ENCODE measurements at places on chromosomes 13 and 19. TPM values are rescaled to one million over a fixed set of nuclear protein-coding genes. Genes with fewer than 3 reads are reported as not detected.

DNA sequence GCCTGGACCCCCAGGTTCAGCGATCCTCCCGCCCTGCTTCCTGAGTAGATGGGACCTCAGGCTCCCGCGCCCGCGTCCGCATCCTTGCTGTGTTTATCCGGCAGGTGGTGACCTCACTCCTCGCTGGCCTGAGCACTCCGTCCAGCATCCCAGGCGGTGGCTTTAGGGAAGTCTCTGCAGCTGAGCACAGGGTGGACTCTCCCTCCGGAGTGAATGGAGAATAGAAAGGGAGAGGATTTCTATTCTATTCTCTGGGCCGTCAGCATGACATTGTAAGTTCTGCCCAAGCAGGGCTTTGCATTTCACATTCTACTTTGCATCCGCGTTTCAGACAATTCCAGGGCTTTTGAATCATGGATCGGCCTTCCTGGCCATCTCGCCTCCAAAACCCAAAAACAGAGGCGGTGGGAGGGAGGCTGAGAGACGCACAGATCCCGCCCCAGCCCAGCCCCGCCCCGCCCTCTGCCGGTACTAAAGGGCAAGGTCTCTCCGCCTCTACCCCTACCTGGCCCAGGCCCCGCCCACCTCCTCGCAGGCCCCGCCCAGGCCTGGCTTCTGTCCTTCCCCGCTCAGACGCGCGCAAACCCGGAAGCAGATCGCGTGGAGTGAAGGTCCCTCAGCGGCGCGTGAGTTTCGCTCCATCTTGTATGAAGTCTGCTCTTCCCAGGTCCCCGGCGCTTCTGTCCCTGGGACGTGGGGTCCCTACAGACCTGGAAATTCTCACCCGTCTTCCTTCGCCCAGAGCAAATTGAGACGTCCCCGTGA is at the start of gene ZNF525:
Gene ZNF525, plus strand, starts transcription at position 572 of the 765 bp plus-strand sequence. CDS start 6,577 bp downstream, outside the sequence.
- peak within 1 kb of the TSS; percentile 77 for H3K27ac ChIP-seq
- no peaks in the 10 kb centered on the region for H3K36me3 ChIP-seq
- H3K27me3 ChIP-seq, result no peaks in the 10 kb centered on the region
- H3K4me3 ChIP-seq, result peak within 1 kb of the TSS; percentile 74
- peaks cover 19% of the 10 kb centered on the region for H3K4me1 ChIP-seq

SLITRK1 gene
- total RNA-seq, result not detected

DNA sequence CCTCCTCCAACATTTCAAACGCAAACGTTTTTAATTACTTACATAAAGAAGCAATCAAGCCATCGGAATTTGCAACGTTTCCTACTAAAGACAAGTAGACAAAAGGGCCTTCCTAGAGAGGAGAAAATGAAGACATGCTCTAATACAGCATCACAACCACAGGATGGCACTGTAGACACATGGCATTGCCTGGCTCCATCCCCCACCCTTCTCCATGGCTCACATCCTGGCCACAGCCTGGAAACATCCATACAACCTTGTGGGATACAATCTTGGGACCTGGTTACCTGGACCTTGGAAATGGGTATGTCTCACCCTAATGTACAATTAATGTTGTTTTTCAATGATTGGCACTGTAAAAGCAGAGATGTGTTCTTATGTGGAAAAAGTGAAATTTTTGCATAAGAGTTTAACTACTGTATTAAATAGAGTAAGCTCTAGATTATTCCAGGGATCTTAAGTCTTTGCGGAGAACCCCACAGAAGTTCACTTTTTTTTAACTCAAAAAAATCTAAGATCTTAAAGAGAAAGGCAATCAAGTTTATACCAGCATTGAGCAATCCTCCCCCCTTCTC is 21.5 kb downstream of the EBPL start:
- H3K36me3 ChIP-seq, result peaks cover 12% of the 10 kb centered on the region
- no peaks in the 10 kb centered on the region for H3K27me3 ChIP-seq
- no peak overlapping the region for H3K27ac ChIP-seq
- no peak for DNase-seq

- peak within 1 kb of the TSS; percentile 56 for H3K4me3 ChIP-seq
- H3K36me3 ChIP-seq, result no peaks in the 10 kb centered on the region
- peak; percentile 52 for DNase-seq
Measured at GRCh38 chr19:4338441-4339355, at the start of gene STAP2. Gene STAP2, minus strand, starts transcription at chr19:4338827. Its CDS starts 74 bp downstream, at chr19:4338753.

GRCh38 chr19:10565028-10565566 is 713 bp downstream of the KRI1 start:
- peak overlapping the region; percentile 87 for H3K4me3 ChIP-seq
- peaks cover 56% of the 10 kb centered on the region for H3K4me1 ChIP-seq
- DNase-seq, result peak; percentile 49
- H3K27me3 ChIP-seq, result no peaks in the 10 kb centered on the region
- H3K36me3 ChIP-seq, result peaks cover 37% of the 10 kb centered on the region

GRCh38 chr13:22111961-22112360 is 441.1 kb downstream of the FGF9 start:
- no peaks in the 10 kb centered on the region for H3K27me3 ChIP-seq
- no peak overlapping the region for H3K27ac ChIP-seq
- no peak for DNase-seq
- no peaks in the 10 kb centered on the region for H3K36me3 ChIP-seq

DNA sequence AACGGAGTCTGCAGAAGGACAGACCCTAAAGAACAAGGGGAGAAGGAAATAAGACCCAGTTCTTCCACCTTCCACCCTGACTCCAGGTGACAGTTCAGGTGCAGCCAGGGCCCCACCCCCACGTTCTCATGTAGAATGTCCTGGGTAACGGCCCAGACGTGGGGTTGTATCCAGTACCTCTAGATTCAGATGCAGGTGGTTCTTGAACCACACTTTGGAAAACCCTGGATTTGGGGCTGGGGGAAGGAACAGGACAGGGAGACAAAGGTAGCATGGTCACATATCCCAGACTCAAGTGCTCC is 2.2 kb downstream of the DMPK start:
- no peak overlapping the region for H3K27ac ChIP-seq
- H3K4me1 ChIP-seq, result peaks cover 24% of the 10 kb centered on the region
- no peak overlapping the region for H3K4me3 ChIP-seq
- H3K27me3 ChIP-seq, result peaks cover 39% of the 10 kb centered on the region

GRCh38 chr13:90142251-90142650 is 1205.2 kb upstream of the MIR17HG start:
- H3K4me3 ChIP-seq, result no peak overlapping the region
- H3K4me1 ChIP-seq, result no peaks in the 10 kb centered on the region
- DNase-seq, result no peak
- H3K27ac ChIP-seq, result no peak overlapping the region

FFAR3 gene
- not detected for total RNA-seq

DNA sequence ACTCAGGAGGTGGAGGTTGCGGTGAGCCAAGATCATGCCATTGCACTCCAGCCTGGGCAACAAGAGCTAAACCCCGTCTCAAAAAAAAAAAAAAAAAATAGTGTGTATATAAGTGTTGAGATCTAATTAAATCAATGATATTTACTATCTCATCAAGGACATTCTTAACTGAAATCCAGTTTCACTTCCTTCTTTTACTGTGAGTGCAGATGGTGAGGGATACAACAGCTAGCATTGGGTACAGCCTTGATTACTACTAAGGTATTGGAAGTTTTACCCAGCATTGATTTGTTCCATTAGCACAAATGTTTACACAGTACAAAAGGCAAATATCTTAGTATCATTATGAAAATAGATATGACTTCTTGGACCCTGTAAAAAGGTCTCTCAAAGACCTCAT is 546.6 kb downstream of the KCTD12 start:
- no peaks in the 10 kb centered on the region for H3K36me3 ChIP-seq
- DNase-seq, result no peak
- H3K4me1 ChIP-seq, result no peaks in the 10 kb centered on the region

DNA sequence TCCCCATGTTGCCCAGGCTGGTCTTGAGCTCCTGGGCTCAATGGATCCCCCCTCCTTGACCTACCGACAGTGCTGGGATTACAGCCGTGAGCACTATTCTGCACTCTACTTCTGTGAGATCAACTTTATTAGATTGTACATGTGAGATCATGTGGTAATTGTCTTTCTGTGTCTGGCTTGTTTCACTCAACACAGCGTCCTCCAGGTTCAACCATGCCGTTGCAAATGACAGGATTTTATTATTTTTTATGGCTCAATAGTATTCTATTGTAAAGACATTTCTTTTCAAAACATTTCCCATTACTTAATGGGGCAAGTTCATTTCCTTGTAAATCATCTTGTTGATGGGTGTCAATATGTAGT is 1.5 kb upstream of the OBI1 start:
- no peaks in the 10 kb centered on the region for H3K27me3 ChIP-seq
- no peak overlapping the region for H3K27ac ChIP-seq
- no peak overlapping the region for H3K4me3 ChIP-seq
- H3K36me3 ChIP-seq, result no peaks in the 10 kb centered on the region

C19orf33 gene
- not detected for total RNA-seq

ARID3A gene
- 3.7 TPM for total RNA-seq

DNA sequence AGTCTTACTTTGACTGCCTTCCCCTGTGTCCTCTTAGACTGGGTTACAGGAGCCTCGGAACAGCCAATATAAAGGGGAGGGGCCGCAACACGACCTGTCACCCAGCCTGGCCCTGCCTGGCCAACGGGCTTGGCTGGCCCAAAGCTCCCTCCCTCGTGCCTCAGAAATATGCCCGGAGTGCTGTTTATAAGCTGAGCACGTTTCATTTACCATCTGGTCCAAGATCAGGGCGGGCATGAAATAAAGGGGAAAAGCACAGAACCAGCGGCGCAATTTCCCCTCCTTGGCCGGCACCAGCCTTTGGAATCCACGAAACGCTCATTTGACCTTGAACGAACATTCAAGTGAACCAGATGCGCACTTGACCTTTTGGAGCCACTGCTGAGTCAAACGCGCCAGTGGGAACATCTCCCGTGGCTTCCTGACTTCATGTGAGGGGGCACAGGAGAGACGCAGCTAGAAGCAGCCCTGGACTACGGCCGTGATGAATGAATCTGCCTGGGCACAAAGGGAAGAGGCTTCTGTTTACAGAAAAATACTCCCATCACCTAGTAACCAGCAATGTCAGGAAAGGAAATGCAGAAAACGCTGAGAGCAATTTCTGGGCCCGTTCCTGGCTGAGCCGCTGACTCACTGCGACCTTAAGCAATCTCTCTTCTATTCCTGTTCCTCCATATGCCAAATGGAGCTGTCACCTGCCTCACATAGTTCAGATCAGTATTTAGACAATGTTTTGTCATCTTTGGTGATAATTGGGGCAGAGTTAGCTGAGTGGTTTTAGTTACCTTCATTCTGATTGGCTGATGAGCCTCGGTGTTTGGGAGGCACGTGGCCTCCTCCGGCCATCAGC is 53.3 kb downstream of the RFX2 start:
- peaks cover 48% of the 10 kb centered on the region for H3K4me1 ChIP-seq
- H3K27ac ChIP-seq, result no peak overlapping the region
- peak; percentile 80 for DNase-seq
- H3K27me3 ChIP-seq, result no peaks in the 10 kb centered on the region
- H3K36me3 ChIP-seq, result no peaks in the 10 kb centered on the region
- no peak overlapping the region for H3K4me3 ChIP-seq

A1BG gene
- total RNA-seq, result 7.6 TPM

- H3K27ac ChIP-seq, result no peak within 1 kb of the TSS
Measured at GRCh38 chr19:33132021-33132420, at the start of gene WDR88. Gene WDR88, plus strand, starts transcription at chr19:33132114. Its CDS starts 56 bp downstream, at chr19:33132170.

DNA sequence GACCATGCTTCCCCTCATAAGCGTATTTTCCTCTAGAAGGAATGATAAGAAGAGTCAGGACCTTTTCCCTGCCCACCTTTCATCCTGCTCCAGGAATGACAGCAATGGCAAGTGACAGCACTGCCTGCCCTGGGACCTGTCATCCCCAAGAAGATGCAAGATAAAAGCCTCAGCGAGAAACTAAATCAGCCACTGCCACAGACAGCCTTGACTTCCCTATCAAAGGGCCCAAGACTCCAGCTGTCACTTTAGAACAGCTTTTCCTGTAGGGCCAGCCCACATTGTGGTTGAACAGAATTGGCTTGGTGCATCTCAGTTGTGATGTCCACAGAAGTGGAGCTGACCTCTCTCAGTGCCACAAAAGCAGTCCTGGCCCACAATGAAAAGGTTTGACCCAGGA is 1.1 kb downstream of the RAB8A start:
- no peak for DNase-seq
- peaks cover 28% of the 10 kb centered on the region for H3K36me3 ChIP-seq
- H3K4me3 ChIP-seq, result peak overlapping the region; percentile 94
- H3K27me3 ChIP-seq, result no peaks in the 10 kb centered on the region

Measured in CD4-positive, alpha-beta T cell (primary cell).